ENCODE measurements at places on chromosomes 2 and 18. TPM values are rescaled to one million over a fixed set of nuclear protein-coding genes. Genes with fewer than 3 reads are reported as not detected.

The ALPP gene
- 0.20 TPM for total RNA-seq

The CD207 gene
- total RNA-seq, result not detected

DNA sequence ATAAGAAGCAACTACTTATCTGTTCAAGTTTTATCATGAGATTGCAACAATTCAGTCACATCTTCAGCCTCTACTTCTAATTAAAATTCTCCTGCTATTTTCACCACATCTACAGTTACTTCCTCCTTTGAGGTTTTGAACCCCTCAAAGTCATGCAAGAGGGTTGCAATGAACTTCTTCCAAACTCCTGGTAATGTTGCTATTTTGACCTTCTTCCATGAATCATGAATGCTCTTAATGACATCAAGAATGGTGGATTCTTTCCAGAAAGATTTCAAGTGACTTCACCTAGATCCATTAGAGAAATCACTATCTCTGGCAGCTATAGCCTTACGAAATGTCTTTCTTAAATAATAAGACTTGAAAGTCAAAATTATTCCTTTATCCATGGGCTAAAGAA lies 1052.8 kb upstream of the NRXN1 start:
- no peak for DNase-seq

- DNase-seq, result no peak
Measured at GRCh38 chr2:169562519-169562918, 11.1 kb downstream of the FASTKD1 start.

DNA sequence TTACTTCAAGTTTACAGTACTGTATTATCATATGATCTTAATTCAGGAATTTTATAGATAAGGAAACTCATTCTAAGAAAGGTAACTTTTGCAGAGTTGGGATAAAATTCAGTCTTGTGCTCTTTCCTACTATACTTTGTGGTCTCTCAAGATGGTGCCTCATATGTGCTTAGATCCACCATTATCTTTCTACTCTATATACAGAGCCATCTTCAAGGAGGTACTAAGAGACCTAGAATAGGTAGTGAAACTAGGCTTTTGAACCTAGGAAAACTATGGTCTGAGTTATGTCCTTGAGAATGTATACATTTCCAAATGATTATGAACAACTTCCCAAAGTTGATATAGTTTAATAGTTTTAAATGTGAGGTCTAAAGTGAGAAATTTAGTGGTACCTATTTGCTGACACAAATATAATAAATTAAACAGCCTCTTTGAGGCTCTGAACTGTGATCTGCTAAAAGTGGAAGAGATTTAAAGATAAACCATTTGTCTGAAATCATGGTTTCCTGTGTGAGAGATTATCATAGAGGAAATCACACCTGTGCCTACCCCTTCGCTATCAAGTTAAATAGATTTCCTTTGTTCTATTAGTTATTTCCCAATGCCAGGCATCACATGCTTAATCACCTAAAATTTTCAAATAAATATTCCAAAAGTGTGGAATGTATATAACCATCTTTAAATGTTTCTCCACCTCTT lies 27.2 kb downstream of the ACAA2 start:
- DNase-seq, result no peak

The KLHL14 gene
- not detected for total RNA-seq

GRCh38 chr2:80255918-80256781 lies 48.4 kb downstream of the LRRTM1 start:
- DNase-seq, result no peak

DNA sequence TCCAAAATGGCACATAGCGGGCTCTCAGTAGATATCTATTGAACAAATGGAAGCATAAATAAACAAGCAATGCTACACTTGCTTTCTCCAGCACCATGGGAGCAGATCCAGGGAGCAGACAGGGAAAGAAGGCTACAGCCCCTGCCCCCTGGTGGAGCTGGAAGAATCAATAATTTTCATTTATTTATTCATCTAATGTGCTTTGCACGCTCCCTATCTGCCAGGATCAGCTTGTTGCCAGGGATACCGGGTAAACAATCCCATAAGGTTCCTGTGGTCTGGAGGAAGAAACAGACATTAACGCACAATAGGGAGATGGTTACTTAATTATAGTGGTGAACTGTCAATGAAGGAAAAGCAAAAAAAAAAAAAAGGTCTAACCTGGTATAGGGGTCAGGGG lies 40.1 kb upstream of the CLASP1 start:
- no peak for DNase-seq

GRCh38 chr2:158346032-158346431 lies 110.5 kb downstream of the CCDC148 start:
- no peak for DNase-seq

GRCh38 chr2:70823249-70823648 lies 2.9 kb upstream of the CLEC4F start:
- no peak for DNase-seq

The SCYGR8 gene
- not detected for total RNA-seq

The ANKRD30B gene
- total RNA-seq, result not detected

GRCh38 chr18:76988031-76988826 lies 144.4 kb downstream of the MBP start:
- DNase-seq, result no peak

- DNase-seq, result no peak
Measured at GRCh38 chr2:79832511-79833234, 319.8 kb downstream of the CTNNA2 start.

The CLEC4F gene
- total RNA-seq, result not detected

DNA sequence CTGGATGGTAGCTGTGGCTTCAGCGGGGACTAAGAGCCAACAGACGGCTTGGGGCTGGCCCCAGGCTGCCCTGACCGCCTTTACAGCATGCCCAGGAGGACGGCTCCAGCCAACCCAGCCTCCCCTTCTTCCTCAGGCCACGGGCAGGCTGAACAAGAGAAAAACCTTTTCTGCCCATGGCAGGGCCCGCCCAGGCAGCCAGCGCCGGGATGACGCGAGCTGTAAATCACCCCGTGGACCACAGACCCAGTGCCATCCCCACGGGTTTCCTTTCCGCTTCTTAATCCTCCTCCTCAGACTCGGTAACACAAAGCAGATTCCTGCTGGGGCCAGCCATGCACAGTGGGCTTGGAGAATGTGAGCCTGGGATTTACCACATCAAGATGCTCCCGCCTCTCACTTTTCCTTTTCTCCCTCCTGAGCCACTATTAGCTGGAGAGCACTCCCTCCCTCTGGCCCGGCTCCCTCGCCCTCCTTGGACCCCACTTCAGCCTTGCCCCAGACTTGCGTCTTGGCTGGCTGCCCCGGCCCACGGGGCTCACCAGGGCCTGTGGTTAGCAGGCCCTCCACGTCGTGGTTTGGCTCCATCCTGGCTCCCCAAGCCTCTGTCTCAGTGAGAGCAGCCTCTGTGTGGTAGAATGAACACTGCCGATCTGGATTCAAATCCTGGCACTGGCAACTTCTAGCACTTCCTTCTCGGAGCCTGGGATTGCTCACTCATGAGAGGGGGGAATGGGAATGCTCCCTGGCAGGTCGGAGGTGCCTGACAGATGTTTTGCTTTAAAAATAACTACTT lies 31.4 kb downstream of the ATOH8 start:
- no peak for DNase-seq

All from left lobe of liver (tissue), 2 donors.